ENCODE measurements at places on chromosomes 11 and 22. TPM values are rescaled to one million over a fixed set of nuclear protein-coding genes. Genes with fewer than 3 reads are reported as not detected.

- DNase-seq: no peak
Observed at GRCh38 chr11:1636291-1636950, 6.8 kb downstream of the KRTAP5-5 start.

DNA sequence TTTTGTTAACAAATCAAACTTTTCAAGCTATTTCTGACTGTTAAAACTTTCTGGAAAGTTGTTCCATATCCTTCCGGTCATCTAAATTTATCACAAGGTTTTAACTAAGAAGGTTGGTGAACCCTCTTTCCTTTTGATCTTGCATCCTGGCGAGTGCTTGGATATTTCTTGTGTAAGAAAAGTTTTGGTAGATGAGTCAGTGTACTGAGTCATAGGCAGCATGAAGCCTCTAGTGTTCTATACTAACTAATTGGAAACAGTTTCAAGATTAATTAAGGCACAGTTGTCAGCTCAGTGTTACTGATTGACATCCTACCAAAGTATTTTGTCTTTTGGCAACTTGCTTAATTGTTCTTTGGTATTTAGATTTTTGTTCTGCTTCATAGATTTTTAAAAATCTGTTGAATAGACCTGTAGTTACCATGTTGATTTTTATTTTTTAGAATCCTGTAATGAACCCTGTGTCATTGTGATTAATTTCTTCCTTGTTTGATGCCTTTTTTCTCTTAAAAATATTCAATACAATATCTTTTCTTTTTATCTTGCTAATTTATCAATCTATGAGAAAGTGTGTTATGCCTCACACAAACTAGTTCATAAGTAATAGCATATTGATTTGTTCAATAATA lies 38.0 kb downstream of the METTL15 start:
- no peak for DNase-seq

Gene MS4A4A
- not detected for total RNA-seq

DNA sequence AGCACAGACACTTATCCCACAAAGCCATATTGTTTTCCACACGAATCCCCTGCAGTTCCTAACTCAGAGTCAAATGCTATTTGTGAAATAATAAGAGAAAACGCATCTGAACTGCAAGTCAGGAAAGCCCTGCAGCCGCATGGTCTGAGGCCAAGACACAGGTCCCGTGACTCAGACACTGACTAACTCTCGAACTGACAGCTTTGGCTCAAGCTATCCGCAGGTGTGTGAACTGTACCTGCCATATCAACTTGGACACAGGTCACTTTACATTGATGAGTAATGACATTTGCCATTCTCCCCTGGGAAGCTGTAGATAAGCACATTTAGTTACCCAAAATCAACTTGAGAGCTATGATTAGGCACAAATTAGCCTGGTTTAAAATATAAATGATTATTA lies 34.9 kb upstream of the NFRKB start:
- DNase-seq: no peak

- no peak for DNase-seq
Observed at GRCh38 chr22:46135611-46136485, 14.5 kb upstream of the PPARA start.

Gene MYO18B
- 1.9 TPM for total RNA-seq

GRCh38 chr11:31664129-31664528 lies 147.0 kb downstream of the PAX6 start:
- DNase-seq: no peak

DNA sequence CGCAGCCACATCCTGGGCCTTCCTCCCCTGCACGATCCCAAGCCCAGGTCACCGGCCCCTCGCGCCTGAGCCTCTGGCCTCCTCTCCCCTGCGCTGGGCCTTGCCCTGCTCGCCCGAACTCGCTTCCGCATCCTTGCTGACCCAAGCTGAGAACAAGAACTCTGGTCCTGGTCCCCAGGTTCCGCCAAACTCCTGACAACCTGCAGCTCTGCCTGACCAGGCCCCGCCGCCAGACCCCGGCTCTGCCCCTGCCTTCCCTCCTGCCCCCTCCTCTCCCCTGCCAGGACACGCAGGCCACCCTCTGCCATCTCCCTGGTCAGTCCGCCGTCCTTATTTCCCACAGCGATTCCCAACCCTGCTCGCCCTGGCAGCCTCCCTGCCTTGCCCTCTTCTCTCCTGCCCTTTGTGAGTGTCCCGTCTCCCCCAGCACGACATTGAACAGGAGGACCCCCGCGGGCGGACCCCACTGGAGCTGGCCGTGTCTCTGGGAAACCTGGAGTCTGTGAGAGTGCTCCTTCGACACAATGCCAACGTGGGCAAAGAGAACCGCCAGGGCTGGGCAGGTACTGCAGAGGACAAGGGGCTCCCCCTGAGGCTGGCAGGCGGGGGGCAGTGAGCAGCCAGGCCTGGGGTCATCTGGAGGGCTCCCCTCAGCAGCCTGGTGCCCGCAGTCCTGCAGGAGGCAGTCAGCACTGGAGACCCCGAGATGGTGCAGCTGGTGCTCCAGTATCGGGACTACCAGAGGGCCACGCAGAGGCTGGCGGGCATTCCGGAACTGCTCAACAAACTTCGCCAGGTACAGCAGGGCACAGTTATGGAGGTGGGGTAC lies 762 bp downstream of the ANKRD13D start:
- DNase-seq: no peak

- peak; percentile 69 for DNase-seq
Observed at GRCh38 chr22:37804881-37805809, 2.6 kb upstream of the GCAT start.

DNA sequence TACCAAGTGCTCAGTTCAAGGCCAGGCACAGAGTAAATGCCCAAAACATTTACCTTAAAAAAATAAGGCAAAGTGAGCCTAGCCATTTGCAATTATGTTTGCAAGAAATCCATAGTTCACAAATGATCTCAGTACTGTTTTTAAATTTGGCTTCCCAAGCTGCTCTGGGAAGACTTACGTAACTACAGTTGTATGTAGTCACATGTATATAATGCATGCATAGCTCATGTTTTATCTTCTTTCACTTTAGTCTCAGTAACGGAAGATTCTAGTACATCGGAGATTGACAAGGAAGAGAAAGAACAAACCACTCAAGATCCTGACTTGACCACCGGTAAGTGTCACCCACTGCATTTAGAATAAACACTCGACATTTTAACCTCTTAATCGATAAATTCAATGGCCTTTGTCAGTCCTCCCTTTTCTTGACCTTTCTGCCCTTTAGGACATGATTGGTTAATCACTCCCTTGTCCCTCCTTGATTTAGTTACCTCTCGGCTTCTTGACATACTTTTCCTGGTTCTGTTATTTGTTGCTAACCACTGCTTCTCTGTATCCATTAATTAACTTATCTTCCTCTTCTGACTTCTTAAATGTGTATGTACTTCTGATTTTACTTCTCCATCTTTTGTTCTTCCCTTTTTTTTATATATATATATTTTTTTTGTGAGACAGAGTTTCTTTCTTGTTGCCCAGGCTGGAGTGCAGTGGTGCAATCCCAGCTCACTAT lies 18.0 kb upstream of the JHY start:
- no peak for DNase-seq

Gene VPREB1
- not detected for total RNA-seq

Gene OMP
- not detected for total RNA-seq

DNA sequence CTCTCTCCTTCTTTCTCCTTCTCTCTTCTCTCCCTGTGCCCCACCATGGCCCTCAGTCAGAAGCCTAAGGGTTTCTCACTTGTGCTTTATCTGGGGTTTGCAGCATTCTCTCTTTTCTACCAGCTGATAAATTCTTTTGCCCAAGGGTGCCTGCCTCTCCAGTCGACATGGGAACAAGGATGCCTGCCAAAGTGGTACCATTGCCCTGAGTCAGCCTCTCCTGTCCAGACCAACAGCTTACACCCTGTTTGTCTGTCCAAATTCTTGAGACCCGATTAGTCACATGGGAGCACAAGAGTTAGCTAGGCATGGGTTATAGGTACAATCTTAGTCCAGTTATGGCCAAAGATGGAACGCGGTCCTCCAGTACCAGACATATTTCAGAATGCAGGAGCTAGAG lies 242.7 kb downstream of the LARGE1 start:
- no peak for DNase-seq

DNA sequence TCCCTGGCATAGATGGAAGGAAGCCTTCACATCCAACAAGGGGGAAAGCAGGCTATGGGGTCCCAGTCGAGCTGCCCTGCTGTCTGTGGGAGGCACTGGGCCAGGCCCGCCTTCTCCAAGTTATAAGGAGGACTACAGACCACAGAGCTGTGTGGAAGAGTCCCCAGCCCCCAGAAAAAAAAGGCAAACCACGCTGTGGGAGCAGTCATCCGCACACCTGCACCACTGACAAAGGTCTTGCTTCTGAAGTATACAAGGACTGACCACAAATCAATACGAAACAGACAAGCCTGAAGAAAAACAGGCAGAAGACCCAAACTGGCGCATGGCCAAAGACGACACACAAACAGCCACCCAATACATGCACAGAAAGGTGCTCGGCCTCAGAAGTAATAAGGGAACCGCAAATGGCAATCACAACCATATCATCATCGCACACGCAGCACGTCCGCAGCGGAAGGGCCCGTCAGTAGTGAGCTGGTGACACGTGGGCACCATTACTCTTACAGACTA lies 384.1 kb downstream of the CTTN start:
- no peak for DNase-seq

Gene TNNI2
- total RNA-seq: 0.55 TPM

DNA sequence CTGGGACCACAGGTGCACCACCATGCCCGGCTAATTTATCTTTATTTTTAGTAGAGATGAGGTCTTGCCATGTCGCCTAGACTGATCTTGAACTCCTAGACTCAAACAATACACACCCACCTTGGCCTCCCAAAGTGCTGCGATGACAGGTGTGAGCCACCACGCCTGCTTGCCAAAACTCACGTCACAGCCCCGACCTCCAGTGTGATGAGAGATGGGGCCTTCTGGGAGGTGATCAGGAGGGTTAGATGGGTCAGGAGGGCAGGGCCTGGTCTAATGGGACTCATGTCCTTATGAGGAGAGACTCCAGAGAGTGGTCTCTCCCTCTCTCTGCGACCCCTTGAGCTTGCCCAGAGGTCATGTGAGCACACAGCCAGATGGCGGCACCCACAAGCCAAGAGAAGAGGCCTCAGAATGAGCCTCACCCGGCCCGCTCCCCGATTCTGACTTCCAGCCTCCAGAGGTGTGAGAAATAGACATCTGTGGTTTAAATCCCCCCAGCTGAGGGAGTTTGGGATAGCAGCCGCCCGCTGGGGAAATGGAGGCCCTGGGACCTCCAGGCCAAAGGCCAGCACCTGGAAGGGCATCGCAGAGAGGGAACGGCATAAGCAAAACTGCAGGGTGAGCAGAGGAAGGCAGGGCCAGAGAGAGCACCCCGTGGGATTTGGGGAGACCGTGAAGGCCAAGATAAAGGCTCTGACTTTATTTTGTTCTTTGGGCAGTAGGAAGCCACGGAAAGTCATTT lies 24.1 kb upstream of the GAL start:
- no peak for DNase-seq

Gene CSNK2A3
- total RNA-seq: 1.3 TPM

Gene HOATZ
- total RNA-seq: not detected

DNA sequence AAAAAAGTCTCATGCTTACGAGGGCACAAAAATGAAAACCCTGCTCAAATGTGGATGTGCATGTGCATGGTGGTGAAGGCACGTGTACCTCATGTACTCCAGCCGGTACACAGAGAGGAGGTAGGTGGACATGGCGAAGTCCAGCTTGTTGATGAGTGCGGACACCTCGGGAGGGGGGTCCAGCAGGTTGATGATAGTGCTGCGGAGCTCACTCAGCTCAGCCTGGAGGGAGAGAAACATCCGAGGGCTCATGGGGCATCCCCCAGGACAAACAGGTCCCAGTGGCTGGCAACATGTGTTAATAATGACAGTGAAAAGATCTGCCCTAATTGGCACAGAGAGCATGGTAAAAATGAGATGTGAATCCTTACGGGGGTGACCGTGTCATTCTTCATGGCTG lies 9.2 kb upstream of the SERPIND1 start:
- no peak for DNase-seq

GRCh38 chr11:80925321-80925720 lies 1484.5 kb upstream of the TENM4 start:
- no peak for DNase-seq

- no peak for DNase-seq
Observed at GRCh38 chr11:117744471-117745150, 52.4 kb downstream of the DSCAML1 start.

GRCh38 chr11:96990914-96991313 lies 601.1 kb downstream of the JRKL start:
- no peak for DNase-seq

DNA sequence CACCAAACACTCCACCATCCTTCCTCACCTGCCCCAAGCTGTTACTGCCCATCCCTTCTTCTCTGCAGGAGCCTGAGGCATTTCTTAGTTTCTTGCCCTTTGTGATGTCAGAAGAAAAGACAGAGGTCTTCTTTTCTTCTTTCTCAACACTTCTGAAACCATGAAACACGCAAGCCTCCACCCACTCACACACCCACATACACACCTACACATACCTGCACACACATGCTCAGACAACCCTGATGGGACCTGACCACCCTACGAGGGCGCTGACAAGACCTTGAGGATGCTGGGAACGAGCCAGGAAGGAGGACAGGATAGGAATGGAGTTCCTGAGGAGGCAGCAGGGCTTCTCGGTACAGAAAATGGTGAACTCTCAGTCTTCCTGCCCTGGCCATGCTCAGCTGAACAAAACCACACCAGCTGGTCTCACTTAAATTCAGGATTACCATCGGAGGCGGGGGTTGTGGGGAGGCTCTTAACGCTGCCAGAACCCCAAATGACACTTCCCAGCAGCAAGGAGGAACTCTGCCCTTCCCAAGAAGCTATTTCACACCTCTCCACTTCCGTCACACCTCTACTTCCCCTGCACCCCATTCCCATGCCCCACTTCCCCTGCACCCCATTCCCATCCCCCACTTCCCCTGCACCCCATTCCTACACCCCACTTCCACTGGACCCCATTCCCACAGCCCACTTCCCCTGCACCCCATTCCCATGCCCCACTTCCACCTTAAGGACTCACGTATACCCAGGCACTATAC lies 41.0 kb downstream of the CSF2RB start:
- no peak for DNase-seq

GRCh38 chr11:61976813-61977475 lies 9.5 kb upstream of the FTH1 start:
- no peak for DNase-seq

Gene ELP4
- 21.5 TPM for total RNA-seq

Gene TRPM5
- 0.84 TPM for total RNA-seq

- DNase-seq: no peak
Observed at GRCh38 chr11:68374531-68374930, 62.1 kb downstream of the LRP5 start.

- DNase-seq: no peak
Observed at GRCh38 chr22:17250380-17251082, 31.3 kb upstream of the ADA2 start.

DNA sequence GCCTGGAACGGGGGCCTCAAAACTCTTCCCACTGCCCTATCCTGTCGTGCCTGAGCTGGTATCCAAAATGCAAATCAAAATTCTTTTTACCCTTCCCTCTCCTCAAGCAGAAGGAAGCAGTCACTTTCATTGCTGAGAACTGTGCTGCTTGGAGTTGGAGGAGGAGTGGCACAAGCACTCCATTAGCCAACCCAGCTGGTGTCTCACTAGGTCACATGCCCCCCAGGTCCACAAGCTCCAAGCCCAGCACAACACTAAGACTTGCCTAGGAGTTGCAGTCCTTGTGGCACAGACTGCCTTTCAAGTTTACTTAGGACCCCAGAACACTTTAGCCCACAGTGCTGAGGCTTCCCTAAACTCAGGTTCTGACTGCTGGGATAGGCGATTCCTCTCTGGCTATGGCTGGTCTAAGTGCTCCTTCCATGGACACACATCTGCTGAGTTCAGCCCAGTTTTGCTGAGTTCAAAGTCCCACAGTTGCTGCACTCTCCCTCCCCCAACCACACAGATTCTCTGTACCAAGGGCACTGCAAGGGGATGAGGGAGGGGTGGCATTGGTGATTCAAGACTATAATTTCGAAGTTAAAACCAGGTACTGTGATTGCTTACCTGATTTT lies 68.6 kb downstream of the CHRDL2 start:
- no peak for DNase-seq
